ENCODE measurements at places on chromosomes 2 and 18. TPM values are rescaled to one million over a fixed set of nuclear protein-coding genes. Genes with fewer than 3 reads are reported as not detected.

DNA sequence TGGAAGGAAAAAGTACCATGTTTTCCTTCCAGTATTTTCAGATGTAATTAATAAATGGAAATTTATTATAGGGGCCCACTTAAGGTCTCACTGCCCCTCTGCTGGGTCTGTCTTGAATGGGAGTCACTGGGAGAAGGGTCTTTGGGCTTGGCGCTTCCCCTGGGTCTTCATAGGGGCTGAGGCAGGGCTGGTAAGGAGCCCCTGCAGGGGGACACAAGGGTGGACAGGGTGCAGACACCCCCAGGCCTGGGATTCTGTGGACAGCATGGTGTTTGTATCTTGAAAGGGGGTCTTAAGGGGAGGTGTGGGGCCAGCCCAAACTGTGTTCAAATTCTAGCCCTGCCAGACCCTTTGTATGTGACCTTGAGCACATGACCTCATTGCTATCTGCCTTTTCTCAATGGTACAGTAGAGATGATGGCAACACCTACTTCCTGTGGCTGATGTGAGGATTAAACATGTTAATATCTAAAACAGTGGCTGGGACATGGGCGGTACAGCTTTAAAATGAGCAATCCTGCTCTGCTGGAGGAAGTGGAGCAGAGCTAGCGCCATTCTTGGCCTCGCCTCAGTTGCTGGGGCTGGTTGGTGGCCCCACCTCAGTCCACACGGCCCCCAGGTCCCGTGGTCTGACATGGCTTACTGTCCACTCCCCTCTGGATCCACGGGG, 71.6 kb downstream of the GNAL start:
- no peak for DNase-seq

Gene DOCK10
- 37.2 TPM for total RNA-seq

DNA sequence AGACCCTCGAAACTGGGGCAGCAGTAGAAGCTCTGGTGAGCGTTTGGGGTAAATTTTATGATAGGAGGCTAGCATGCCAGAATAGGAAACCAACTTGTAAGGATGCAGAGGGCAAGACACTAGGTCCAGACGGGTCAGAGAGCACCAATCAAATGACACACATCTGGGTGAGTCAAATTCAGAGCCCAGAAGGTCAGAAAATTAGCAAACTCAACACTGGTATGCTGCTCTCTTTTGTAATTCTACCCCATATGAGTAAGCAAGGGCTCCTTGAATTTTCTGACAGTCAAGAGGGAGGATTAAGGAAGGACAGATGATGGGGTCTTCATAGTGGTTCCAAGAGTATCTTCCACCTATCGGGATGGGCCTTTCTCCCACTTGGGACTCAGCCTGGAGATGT, 209.8 kb downstream of the BCL2 start:
- no peak for DNase-seq

- no peak for DNase-seq
Measured at GRCh38 chr18:55477860-55478581, 110.0 kb downstream of the TCF4 start.

DNA sequence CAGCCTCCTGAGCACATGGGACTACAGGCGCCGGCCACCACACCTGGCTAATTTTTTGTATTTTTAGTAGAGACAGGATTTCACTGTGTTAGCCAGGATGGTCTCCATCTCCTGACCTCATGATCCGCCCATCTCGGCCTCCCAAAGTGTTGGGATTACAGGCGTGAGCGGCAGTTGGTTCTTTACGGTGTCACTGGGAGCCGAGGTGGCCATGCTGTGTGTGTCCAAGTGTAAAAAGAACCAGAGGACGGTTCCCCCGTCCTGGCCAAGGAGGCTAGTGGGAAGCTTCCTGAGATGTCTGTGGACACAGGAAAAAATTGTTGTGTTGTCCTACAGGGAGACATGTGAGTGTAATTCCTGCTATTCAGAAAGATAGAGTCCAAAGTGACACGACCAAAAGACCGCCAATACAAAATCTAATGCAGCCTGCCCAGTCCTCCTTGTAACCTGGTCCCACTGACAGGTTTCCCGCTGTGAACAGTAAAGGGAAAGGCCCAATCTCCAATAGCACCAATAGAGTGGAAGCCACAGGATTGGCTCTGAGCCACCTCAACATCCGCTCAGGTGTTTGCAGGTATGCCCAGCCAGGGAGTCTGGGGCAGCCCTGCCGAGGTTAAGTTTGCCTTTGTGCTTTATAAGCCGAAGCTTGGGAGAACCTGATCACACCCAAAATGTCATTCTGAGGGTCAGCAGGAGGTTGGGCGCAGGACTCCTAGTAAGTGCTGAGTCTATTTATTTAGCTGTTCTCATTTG, 40.6 kb downstream of the NCK2 start:
- DNase-seq = no peak

Gene CDKL4
- 0.63 TPM for total RNA-seq

GRCh38 chr2:172460780-172461201, 33.4 kb downstream of the ITGA6 start:
- no peak for DNase-seq

DNA sequence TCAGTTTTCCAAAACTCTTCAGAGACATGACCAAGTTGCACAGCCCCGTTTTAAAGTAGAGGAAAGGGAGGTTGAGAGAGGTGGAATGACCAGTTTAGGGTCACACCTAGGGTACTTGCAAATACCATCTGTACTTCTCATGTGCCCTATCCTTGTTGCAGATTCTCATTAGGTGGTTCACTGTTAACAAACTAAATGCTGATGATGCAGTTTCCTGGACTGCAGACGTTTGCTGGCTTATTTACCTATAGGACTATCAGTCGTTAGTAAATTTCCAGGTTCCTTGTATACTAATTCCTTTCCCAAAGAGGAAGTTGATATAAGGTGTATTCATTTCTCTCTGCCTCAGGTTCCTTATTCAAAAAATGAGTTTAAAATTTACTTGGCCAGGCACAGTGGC, 1.4 kb downstream of the FARP2 start:
- no peak for DNase-seq

GRCh38 chr2:177243476-177243875, 21.1 kb downstream of the NFE2L2 start:
- DNase-seq = peak; percentile 55

Gene TMEM247
- total RNA-seq = not detected
